Caki2 (cell line): ENCODE measurements at places on chromosomes 16 and 17. TPM values are rescaled to one million over a fixed set of nuclear protein-coding genes. Genes with fewer than 3 reads are reported as not detected.

ABI3 gene
- total RNA-seq, result 0.37 and 1.6 TPM in 2 replicates

CBFB gene
- 8.2 and 15.5 TPM in 2 replicates for total RNA-seq

HOXB8 gene
- 0.47 TPM in 1 of 2 replicates, not detected in the other for total RNA-seq

SHISA9 gene
- total RNA-seq, result 23.3 and 24.2 TPM in 2 replicates

STX1B gene
- 0.46 TPM in 1 of 2 replicates, not detected in the other for total RNA-seq

SGCA gene
- not detected in 2 replicates for total RNA-seq

MSI2 gene
- total RNA-seq, result 37.1 and 67.1 TPM in 2 replicates

CFAP97D1 gene
- not detected in 2 replicates for total RNA-seq

HIGD1B gene
- total RNA-seq, result not detected in 2 replicates

TVP23A gene
- total RNA-seq, result not detected in 2 replicates

- no peak for DNase-seq
These were observed 6.1 kb downstream of the PRSS36 start for GRCh38 chr16:31143694-31144148.

DNA sequence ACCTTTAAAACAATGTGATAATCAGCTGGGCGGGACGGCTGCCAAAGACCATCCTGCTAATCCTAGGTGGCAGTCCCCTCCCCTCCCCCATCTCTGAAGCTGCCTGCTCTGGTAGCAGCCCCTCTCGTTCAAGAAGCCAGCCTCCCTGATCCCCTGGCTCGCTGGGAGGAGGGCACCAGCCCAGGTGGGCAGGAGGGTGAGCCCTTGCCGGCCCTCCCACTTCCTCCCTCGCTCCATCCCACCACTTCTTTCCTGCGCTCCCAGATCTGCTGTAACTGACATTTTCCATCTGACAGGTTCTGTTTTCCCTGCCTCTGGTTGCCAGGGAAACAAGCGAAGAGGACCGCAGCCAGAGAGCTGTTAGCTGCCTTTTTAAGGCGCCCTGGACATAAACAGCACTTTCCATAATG, 155.7 kb upstream of the TNRC6C start:
- DNase-seq, result no peak

- DNase-seq, result no peak
These were observed 1.4 kb downstream of the ERCC4 start for GRCh38 chr16:13921328-13921727.

GRCh38 chr16:10312784-10313724, 72.8 kb upstream of the ATF7IP2 start:
- DNase-seq, result peak; percentile 90

DNA sequence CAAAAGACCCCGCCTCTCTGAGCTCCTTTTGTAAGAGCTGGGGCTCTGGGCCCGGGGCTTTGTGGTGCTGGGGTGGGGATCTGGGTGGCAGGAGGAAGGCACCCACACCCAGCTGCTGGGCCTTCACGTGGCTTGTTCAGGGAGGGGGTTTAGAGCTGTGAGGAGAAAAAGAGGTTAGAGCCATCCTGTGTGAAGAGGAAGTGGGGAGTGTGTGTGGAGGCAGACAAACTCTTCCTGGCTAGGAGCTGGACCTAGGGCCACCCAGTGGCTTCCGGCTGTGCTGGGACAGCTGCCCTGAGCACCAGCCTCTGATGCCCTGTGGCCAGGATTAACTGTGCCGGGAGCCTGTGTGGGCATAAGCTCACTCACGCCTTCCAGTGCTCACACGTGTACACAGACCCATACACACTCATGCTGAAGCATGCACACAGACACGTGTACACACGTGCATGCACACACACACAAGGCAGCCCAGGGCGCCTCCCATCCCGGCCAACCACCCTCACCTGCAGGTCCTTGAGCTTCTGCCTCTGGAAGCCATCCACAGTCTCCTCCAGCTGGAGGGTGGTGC, 7.4 kb downstream of the CIBAR2 start:
- DNase-seq, result no peak

- DNase-seq, result no peak
These were observed 46.3 kb downstream of the METRNL start for GRCh38 chr17:83125515-83126274.

GRCh38 chr17:7717756-7718350, 309 bp downstream of the DNAH2 start:
- no peak for DNase-seq

DNA sequence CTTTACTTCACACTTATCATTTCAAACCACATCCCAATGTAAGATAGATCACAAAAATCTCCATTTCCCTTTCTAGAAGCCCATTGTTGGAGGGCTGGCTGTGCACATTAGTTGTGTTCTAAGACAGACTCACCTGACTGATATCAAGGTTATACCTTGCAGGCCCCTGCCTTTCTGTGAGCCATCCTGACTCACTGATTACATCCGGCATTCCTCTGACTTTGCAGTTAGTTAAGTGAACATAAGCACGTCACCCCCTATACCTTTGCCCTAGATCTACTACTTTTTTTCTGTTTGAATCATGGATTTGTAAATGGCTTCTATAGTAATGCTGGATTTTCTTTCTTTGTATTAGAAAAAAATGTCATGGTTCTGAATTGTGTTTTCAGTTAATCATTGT, 78.3 kb downstream of the TANGO6 start:
- DNase-seq, result peak; percentile 91

DNA sequence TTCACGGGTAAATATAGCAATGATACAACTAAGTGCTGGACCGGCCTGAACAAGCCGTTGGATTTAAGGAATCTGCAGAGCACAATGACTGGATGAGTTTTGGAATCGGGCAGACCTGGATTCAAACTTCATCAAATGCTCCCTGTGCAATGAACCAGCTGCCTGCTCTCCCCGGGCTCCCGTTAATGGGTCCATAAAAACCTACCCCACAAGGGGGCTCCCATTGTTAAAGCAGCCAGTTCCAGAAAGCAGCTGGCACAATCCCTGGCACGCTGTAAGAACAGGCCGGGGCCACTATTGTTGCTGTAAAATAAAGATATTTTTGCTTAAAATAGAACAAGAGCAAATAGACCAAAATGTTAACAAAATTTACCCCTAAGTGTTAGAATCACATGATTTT, 131.9 kb downstream of the C16orf95 start:
- DNase-seq, result no peak

GRCh38 chr16:66322174-66322573, 44.3 kb upstream of the CDH5 start:
- DNase-seq, result no peak

- no peak for DNase-seq
These were observed 53.2 kb downstream of the MSI2 start for GRCh38 chr17:57309479-57309878.

GRCh38 chr17:28545787-28546415, 6.5 kb downstream of the UNC119 start:
- DNase-seq, result no peak

- DNase-seq, result no peak
These were observed 25.3 kb downstream of the KLHDC4 start for GRCh38 chr16:87740441-87740840.

GRCh38 chr17:28947639-28948038, 3.7 kb downstream of the PHF12 start:
- no peak for DNase-seq

DNA sequence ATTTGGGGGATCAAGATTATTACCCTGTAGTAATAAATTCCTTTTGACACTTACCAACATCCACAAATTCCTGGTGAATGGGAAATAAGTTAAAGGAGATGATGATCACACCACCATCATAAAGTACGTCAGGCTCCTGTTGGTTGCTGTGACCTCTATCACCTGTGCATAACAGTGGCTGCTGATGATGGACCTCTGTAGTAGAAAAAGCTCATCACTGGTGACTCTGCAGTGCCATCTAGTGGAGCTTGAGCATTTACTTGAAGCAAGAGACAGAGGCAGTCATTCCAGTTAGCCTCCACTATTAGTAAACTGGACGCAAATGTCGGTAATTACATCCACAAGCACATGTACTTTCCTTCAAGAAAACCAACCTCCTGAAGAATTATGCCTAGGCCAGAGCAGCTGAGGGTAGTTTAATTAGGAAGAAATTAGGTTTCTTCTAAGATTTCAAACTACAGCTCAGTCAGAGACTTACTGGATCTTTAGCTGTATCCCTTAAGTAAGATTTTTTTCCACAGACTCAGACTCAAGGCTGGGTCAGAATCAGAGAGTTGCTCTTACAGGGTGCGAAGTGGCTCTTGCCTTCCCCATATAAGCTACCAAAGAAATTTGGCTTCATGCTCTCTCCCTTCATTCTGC, 39.3 kb downstream of the CYB561 start:
- peak; percentile 73 for DNase-seq

DNA sequence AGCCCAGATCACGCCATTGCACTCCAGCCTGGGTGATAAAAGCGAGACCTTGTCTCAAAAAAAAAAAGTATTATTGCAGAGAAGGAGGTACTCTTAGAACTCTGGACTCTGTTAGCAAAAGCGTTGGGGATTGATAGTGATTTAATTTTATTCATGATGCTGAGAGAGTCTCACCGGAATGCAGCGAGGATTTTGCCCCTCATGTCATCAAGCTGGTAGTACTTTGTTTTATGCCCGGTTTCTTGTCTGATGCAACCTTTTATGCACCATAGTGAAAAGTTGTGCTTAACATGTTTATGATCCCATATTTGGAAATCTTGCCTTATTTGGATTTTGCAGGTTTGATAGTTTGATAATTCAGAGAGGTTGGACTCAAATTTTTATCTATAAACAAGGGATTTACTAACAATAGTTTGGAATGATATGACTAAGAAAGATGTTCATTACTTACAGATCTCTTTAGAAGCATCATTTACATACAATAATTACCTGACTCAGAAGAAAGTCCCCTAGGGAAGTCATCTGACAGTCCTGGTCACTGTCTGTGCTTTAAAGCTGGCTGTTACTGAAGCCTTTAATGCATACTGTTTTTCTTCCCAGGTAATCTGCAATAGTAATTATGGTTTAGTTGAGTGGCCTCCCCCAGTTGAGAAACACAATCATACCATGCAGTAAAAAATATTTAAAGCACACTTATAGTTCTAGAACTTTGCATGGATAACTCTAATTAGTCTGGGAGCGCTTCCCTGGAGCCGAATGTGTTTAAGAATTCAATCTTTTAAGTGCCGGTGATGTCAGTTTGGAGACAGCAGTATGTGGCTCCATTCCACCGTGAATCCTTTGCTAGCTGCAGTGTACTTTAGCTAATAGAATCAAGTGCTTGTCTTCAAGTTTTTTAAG, 120.9 kb downstream of the PRKCA start:
- peak; percentile 22 for DNase-seq

DNA sequence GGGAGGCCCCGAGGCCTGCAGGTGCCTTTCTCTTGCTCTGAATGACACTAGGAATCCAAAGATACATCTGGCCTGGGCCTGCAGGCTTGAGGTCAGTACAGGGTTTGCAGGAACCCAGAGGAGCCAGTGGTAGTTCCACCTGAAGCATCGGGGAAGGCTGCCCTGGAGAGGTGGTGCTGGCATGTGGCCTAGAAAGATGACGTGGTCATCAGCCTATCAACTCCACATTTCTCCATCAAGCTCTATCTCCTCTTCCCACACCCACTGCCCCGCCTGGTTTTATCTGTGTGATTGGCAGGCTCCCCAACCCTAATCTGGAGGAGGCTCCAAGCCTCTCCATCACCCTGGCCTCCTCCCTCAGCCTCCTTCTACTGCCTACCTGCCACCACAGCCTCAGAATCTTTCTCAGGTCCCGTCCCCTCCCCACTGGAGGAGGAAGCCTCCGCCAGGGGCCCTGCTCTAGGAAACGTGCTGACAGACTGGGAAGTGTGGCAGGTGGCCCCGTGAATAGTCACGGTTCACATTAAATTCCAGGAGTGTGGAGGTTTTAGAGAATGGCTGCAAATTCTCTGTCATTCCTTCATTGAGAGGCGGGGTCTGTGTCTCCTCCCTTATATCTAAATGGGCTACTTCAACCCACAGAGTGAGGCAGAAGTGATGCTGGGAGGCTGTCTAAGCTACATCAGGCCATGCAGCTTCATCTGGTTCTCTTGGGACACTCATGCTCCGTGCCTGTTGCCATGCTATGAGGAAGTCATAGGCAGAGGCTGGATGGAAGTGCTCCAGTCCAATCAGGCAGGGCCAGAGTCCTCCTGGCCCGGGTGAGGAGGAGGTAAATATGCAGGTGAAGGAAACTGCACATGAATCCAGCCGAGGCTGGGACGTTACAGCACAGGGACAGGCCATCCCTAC, 11.4 kb upstream of the MAP2K3 start:
- DNase-seq, result no peak

GRCh38 chr16:82300374-82300951, 130.4 kb upstream of the MPHOSPH6 start:
- no peak for DNase-seq

DNA sequence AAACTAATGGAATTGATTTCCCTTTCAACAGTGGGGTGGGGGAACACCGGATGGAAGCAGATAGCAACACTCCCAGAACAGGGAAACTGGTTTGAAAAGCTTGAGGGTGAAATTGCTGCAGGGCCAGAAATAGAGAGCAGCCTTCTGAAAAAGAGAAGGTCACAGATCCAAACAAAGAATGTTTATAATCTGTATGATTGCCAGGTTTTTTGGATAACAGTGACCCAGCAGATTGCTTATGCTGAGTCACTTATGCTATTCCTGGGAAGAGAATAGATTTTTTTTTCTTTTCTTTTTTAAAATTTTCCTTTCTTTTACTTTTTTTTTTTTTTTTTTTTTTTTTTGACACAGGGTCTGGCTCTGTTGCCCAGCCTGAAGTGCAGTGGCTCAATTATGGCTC, 641.3 kb downstream of the KCNJ2 start:
- no peak for DNase-seq

- DNase-seq, result no peak
These were observed 95.1 kb downstream of the PRKCA start for GRCh38 chr17:66397486-66397885.

DNA sequence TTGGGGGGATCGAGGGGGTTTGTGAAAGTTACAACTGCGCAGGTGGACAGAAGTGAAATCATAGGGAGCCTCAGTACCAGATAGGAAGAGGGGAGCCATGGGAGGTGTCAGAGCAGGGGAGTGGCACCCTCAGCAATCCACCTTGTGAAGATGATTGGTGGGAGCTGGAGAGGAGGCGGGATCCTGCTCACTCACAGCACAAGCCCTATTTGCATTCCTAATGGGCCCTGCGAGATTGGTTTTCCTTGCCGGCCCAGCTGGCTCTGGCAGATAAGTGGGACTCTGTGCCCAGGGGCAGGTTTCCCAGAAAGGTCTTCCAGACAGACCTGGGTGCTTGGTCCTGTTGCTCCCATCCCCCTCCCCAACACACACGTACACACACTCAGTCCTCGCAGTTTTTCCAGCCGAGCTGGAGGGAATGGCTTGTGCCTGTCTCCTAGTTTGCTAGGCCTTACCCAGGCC, 9.4 kb downstream of the WNT3 start:
- DNase-seq, result no peak
